Activated CD4-positive, alpha-beta memory T cell treated with anti-CD3 and anti-CD28 coated beads for 36 hours (primary cell): ENCODE measurements at places on chromosomes 4 and X. TPM values are rescaled to one million over a fixed set of nuclear protein-coding genes. Genes with fewer than 3 reads are reported as not detected.

MAGEA1 gene
- not detected for total RNA-seq

FGG gene
- not detected for total RNA-seq

SCRG1 gene
- total RNA-seq = not detected

PNMA3 gene
- total RNA-seq = 1.4 TPM

RAB9B gene
- 0.57 TPM for total RNA-seq

ANXA5 gene
- 140 TPM for total RNA-seq

AKAP14 gene
- total RNA-seq = not detected

PSAPL1 gene
- not detected for total RNA-seq

ADAM29 gene
- not detected for total RNA-seq

HHIP gene
- not detected for total RNA-seq

CXCL11 gene
- total RNA-seq = not detected

DCX gene
- total RNA-seq = not detected

OCIAD1 gene
- 107 TPM for total RNA-seq

BTC gene
- not detected for total RNA-seq

TKTL2 gene
- not detected for total RNA-seq

FAM53A gene
- 1.3 TPM for total RNA-seq

TREX2 gene
- total RNA-seq = 1.1 TPM

UGT2A1 gene
- not detected for total RNA-seq

GK gene
- 95.2 TPM for total RNA-seq

GLUD2 gene
- 1.3 TPM for total RNA-seq

TEX13D gene
- total RNA-seq = not detected

AFM gene
- not detected for total RNA-seq

SMIM43 gene
- total RNA-seq = not detected

CDX4 gene
- not detected for total RNA-seq

LPAR4 gene
- not detected for total RNA-seq
